ENCODE measurements at places on chromosomes 6 and 20.
A peak's percentile ranks its signal among the peaks of the same experiment; 100 is the strongest.

GRCh38 chr6:168577496-168577895, 136.5 kb downstream of the SMOC2 start:
- no peak for DNase-seq

GRCh38 chr6:38876475-38876874, 161.4 kb downstream of the DNAH8 start:
- DNase-seq: no peak

DNA sequence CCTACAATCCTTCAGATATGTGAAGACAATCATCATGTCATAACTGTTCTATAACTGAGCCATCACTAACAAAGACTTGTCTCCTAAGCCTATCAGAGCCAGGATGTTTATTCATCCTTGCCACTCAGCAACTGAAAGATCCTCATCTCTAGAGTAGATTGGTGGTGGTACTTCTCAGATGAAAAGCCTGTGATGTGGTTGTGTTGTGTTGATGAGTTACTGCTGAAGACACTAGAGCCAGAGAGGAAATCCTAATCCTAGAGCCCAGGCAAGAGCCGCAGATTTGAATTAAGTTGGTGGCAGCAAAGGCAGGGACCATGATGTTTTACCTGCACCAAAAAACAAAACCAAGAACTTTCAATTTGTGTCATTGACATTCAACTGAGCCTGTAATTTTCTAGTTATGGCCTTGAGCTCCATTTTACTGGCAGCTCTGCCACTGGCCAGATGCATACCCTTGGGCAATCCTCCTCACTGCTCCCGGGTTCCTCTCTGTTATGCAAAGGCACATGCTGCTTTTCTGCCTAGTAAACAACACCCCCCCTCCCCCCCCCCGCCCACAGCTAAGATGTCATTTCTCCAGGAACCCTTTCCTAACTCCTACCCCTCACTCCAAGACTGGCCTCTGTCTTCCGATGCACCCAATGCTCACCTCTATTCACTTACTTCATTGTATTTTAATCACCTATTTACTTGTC, 50.2 kb upstream of the REV3L start:
- DNase-seq: peak; percentile 59

DNA sequence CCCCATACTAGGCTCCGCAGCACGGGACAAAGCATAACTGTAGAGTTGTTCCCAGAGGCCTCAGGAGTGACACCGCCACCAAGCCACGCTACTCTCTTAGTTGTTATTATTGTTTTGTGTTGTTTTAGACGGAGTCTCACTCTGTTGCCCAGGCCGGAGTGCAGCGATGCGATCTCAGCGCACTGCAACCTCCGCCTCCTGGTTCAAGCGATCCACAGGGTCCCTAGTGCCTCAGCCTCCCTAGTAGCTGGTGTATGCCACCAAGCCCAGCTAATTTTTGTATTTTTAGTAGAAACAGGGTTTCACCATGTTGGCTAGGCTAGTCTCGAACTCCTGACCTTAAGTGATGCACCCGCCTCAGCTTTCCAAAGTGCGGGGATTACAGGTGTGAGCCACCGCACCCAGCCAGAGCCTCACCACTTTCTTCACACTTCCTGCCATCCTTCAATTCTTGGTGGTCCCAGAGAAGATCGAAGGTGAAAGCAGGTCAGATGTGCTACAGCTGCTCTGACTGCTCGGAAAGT, 11.8 kb downstream of the RPL7L1 start:
- DNase-seq: no peak

DNA sequence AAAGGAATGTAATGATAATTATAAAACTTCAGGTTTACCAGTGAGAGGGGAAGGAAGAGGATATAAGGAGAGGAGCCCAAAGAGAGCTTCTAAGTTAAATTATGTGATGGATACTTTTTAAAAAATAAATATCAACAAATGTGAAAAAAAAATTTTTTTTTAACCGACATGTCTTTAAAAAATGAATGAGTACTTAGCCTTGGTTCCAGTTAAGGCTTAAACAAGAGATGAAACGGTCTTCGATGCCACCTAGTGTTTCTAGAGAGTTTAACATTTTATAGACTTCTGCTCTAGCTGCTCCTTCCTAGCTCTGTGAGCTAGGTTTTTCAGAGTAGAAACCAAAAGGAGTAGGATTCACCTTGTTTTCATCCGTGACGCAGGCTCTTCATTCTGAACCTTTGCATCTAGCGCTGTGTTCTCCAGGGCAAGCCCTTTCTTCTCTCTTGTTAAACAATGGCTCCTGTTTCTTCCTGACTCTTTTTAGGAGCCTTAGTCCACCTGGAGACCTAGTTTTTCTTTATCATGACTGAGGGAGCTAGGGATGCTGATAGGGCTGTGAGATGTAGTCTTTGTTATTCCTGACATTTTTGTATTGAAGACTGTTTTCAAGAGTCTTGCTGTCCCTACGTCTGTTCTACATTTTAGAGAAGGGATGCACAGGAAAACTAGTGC, 42.4 kb upstream of the GNRH2 start:
- no peak for DNase-seq

Measured in activated CD4-positive, alpha-beta T cell treated with anti-CD3 and anti-CD28 coated beads for 48 hours (primary cell).